Activated CD4-positive, alpha-beta T cell treated with anti-CD3 and anti-CD28 coated beads for 48 hours (primary cell): ENCODE measurements at places on chromosomes 6 and 20.

- DNase-seq: peak; percentile 34
These were observed 20.3 kb downstream of the TTPAL start for GRCh38 chr20:44495802-44496481.

- DNase-seq: no peak
These were observed 148.2 kb downstream of the TRMT11 start for GRCh38 chr6:126134491-126134890.

DNA sequence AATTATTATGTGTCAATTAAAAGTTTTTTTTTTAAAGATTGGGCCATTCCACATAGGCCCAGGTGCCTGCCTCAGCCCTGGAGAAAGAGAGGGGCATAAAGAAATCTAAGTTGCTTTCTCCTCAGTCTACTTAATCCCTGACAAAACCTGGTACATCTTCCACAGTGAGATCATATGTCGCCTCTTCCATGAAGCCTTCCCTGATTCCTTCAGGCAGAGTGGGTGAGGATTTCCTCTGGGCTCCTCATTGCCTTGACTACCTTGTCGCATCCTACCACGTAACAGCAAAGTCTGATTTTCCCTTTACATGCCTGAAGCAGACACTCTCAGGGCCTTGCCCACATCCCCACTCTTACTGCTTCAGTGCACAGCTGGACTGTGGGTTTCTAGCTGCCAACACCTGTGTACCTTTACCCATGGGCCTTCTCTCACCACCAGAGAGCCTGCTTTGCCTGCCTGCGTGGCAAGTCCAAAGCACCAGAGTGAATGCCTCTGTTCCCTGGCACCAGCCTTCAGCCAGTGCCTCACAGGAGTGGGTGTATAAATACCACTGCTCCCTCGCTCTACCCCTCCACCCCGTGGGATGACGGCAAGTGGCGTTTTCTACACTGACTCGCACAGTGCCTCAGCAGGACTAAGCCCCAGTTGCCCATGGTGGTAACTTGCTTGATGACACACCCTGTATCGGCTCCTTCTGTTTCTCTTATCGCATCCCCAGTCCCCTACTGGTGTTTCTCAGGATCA lies 68.0 kb downstream of the EYA2 start:
- no peak for DNase-seq

DNA sequence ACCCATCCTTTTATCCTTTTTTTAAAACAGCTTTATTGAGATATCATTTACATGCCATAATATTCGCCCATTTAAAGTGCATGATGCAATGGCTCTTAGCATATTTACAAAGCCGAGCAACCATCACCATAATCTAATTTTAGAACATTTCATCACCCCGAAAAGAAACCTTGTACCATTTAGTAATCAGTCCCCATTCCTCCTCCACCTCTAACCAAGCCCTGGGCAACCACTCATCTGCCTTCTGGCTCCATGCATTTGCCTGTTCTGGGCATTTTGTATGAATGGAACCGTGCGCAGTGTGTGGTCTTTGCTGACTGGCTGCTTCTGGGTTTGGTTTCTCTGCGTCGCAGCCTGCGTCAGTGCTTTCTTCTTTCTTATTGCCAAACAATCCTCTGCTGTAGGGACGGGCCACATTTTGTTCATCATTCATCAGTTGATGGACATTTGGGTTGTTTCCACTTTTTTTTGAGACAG lies 10.2 kb upstream of the EEF1A2 start:
- no peak for DNase-seq

DNA sequence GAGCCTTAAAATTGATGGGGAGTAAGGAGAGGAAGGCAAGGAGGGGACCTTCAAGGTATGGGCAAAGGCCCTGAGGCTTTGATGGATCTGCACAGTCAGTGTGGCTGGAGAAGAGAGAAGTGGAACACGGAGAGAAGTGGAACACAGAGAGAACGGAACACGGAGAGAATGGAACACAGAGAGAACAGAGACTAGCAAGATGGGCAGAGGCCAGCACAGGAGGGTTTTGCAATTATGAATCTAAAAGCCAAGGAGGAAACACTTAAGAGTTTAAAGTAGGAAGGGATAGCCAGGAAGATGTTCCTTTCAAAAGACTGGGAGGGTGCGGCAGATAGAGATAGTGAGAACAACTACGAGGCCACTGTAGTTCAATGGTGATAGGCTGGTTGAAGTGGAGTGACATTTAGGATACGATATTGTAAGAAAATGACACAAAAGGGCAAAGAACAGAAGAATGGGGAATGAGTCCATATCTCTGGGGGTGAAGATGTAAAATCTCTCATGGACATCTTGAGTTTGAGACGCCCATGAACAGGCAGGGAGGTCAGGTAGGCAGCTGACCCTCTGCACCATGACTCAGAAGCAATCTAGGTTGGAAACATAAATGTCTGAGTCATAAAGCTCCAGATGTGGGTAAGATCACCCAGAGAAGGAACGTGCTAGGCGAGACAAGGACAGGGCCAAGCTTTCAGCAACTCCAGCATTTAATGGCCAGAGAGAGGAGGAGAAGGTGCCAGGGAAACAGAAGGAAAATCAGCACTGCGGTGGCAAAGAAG lies 25.4 kb downstream of the ZMYND8 start:
- DNase-seq: no peak

GRCh38 chr6:124010574-124010973 lies 206.9 kb downstream of the NKAIN2 start:
- no peak for DNase-seq

DNA sequence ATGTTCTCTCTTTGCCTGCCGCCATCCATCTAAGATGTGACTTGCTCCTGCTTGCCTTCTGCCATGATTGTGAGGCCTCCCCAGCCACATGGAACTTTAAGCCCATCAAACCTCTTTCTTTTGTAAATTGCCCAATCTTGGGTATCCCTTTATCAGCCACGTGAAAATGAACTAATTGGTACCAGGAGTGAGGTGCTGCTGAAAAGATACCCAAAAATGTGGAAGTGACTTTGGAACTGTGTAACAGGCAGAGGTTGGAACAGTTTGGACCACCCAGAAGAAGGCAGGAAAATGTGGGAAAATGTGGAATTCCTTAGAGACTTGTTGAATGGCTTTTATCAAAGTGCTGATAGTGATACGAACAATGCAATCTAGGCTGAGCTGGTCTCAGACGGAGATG lies 694.9 kb downstream of the FRK start:
- DNase-seq: no peak

GRCh38 chr6:16314296-16314695 lies 75.9 kb downstream of the GMPR start:
- DNase-seq: no peak

GRCh38 chr20:37356961-37357371 lies 11.0 kb downstream of the SRC start:
- no peak for DNase-seq

GRCh38 chr20:37661519-37661918 lies 32.3 kb upstream of the CTNNBL1 start:
- no peak for DNase-seq

DNA sequence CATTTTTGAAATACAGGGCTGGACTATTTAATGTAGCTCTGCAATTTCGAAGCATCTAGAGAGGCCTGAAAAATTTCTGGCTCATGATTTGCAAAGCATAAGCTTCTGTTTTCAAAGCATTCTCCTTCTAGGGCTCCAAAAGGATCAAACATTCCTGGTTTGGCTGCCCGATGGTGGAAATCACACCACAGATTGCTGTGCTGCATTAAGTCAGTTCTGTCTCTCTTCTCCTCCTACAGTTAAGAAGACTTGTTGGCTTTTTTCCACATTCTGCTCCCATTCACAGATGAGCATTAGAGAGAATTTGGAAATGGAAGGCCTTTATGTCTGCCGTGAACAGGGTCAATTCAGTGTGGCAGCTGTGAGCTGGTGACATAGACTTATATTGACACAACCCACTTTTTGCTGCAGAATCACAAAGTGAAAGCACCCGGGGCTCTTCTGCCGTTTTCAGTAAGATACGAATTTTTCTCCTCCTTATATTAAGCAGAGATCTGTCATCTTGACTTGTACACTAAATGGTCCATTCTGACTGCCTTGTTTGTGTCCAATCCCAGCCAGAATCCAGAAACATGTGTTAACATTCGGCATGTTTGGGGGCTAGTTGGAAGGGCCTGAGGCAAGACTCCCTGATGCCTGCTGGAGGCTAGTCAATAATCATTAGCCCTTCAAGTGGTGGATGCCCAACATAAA lies 330.8 kb upstream of the DEFB112 start:
- DNase-seq: no peak

DNA sequence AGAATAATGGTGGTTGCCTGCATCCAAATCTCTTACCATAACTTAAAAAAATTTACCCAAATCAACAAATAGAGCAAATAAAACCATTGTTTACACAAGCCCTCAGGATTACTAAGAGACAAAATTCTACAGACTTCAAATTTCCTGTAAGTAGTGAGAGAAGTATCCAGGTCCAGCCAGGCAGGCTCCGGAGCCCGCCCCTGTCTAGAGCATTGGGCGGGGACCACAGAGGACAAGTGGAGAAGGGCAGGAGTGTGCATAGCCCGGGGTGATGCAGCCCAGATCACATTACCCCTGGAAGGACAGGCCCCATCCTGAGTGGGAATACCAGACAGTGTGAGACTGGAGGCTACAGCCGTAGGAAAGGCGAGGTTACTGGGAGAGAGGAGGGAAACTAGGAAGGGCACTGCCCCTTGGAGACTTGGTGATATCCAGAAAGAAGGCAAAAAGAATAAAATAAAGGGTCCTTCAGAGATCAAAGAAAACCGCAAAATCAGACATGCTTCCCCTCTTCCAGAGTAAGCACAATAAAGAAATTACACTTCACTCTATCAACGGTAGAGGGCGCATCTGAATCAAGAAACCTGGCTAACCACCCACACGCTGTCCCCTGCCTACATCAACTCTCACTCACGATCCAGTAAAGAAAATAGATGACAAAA lies 26.6 kb downstream of the RIN2 start:
- peak; percentile 55 for DNase-seq

DNA sequence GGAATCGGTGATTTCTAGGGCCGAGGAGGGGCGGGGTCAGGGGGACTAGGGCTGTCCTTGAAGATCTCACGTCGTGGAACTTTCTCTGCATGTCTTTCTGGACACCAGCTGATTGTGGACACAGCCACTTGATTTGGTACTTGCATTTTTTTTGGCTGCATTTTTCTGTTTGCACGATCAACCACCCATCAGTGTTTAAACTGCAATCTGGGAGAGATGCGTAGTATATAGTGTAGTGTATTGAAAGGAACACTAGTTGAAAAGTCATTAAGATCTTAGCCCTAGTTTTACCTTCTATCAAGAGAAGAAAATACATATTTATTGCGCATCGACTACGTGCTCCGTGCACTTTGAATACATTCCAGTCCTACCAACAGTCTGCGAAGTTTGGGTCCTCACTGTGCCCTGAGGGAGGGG lies 657 bp downstream of the NT5DC1 start:
- DNase-seq: peak; percentile 82

DNA sequence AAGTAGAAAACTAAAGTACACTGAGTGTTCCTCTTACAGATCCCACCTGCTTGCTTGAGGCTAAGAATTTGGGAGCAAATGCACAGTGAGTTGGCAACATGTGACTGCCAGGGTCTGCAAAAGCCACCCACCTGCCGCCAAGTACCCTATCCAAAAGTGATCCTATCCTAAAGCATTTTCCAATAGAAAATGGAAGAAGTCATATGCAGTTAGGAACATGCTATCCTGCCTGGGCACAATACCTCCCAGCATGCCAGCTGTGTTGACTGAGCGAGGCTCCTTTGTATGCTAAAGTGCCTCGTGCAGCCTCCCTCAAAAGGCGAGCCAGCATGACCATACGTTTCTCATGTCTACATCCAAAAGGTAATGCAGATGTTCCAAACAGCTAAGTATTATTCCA lies 52.7 kb downstream of the TRAF3IP2 start:
- DNase-seq: no peak
